ENCODE measurements at places on chromosomes 2 and 18.

GRCh38 chr2:55115761-55116597 lies 65.7 kb upstream of the RTN4 start:
- H3K27me3 ChIP-seq = no peaks in the 10 kb centered on the region
- H3K4me3 ChIP-seq = no peak overlapping the region
- H3K4me1 ChIP-seq = peaks cover 28% of the 10 kb centered on the region
- DNase-seq = no peak

DNA sequence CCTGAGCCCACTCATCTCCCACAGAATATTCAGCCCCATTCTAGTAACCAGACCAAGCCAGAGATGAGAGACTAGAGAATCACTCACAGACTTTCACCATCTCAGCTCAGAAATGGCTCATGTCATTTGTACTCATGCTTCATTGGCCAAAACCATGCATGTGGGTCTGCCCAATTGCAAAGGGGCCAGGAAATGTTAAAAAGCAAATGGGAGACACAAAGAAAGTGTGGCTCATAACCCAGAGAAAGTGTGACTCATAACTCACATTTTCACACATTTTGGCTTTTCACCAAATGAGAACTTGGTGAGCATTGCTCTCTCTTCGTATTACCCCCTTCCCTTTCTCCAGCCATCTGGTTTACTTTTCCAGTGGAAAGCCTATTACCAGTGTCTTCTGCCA lies 66.2 kb downstream of the MDH1 start:
- DNase-seq = no peak
- H3K4me1 ChIP-seq = no peaks in the 10 kb centered on the region
- H3K27me3 ChIP-seq = no peaks in the 10 kb centered on the region
- H3K4me3 ChIP-seq = no peak overlapping the region

GRCh38 chr18:2916184-2916583 lies 69.4 kb downstream of the EMILIN2 start:
- DNase-seq = no peak
- no peak overlapping the region for H3K4me3 ChIP-seq
- H3K36me3 ChIP-seq = no peaks in the 10 kb centered on the region
- H3K27ac ChIP-seq = peak overlapping the region; percentile 38
- no peaks in the 10 kb centered on the region for H3K4me1 ChIP-seq

DNA sequence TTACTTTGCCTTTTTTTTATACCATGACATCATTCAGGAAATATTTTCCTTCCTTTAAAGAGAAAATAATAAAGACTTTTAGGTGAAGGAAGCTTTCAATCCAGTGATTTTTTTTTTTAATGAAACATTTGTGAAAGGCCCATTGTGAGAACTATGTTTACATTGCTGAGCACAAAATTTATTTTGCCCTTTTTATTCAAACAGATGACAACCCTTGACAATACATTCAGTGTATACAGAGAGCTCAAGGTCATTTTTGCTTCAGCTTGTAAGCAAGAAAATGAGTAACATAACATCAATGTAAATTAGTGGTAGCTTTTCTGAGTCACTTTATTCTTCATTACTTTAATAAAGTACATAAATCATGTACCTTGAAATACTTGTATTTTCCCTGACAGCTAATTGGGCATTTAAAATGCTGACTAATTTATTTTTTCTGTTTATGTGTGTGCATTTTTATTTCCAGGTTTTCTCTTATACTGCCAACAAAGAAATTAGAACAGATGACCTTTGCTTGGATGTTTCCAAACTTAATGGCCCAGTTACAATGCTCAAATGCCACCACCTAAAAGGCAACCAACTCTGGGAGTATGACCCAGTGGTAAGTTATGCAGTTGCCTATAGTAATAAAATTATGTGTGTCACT lies 121.6 kb downstream of the GALNT1 start:
- no peaks in the 10 kb centered on the region for H3K27me3 ChIP-seq
- H3K4me3 ChIP-seq = no peak overlapping the region
- DNase-seq = no peak

DNA sequence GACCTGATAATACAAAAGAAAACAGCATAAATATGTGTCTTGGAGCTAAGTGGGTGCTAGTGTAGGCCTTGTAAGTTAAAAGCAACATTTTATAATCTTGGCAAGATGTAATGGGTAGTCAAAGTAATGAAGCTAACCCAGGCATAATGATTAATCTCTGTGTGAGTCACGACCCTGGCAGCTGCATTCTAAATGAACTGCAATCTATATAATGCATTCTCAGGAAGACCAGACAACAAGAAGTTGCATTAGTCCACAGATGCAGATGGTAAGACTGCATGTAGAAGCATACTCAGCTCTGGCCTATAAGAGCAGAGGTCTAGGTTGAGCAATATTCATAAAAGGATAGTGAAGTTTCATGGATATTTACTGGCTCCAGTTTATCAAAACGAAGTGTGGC lies 85.6 kb upstream of the ETAA1 start:
- DNase-seq = no peak
- no peaks in the 10 kb centered on the region for H3K27me3 ChIP-seq
- H3K4me3 ChIP-seq = no peak overlapping the region
- H3K36me3 ChIP-seq = no peaks in the 10 kb centered on the region

DNA sequence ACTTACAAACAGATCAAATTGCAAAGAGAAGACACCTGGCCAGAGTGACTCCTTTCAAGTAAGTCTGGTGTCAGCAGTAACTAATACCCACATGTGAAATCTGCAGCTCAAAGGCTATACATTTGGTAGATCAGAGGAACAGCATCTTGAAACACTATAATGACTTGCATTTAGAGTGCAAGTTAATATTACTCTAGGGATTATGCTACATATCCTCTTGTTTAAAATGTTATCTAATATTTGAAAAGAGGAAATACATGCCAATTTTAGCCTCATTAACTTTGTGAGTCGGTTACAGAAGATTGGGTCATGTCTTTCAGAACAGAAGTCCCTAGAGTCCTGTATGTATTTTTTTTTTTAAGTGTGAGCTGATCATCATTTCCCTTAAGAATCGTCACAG lies 15.2 kb downstream of the LANCL1 start:
- no peaks in the 10 kb centered on the region for H3K36me3 ChIP-seq
- H3K4me1 ChIP-seq = no peaks in the 10 kb centered on the region
- no peak overlapping the region for H3K4me3 ChIP-seq

GRCh38 chr2:2914252-2914651 lies 463.4 kb downstream of the EIPR1 start:
- no peaks in the 10 kb centered on the region for H3K4me1 ChIP-seq
- H3K36me3 ChIP-seq = no peaks in the 10 kb centered on the region
- H3K27me3 ChIP-seq = no peaks in the 10 kb centered on the region

GRCh38 chr2:11427224-11427623 lies 38.7 kb downstream of the E2F6 start:
- no peak overlapping the region for H3K27ac ChIP-seq
- H3K4me1 ChIP-seq = no peaks in the 10 kb centered on the region
- no peaks in the 10 kb centered on the region for H3K27me3 ChIP-seq
- H3K36me3 ChIP-seq = no peaks in the 10 kb centered on the region
- no peak overlapping the region for H3K4me3 ChIP-seq
- no peak for DNase-seq

DNA sequence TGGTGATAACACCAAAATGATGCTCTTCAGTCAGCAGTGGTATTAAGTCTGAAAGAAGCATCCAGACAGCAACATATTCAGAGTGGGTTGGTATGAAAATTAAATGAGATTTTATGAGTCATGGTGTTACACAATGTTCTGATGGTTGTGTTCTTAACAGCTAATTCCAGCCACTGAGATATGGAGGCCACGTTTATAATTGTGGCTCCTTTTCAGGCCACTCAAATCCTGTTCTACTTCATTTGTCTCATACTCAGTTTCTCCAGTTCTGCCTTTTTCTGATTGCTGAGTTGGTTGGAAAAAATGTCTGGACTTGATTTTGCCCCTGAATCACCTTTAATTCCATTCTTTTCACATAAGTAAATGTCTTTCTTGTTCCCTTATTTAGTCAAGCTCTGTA lies 162.7 kb upstream of the COL3A1 start:
- no peaks in the 10 kb centered on the region for H3K36me3 ChIP-seq
- DNase-seq = no peak
- no peak overlapping the region for H3K4me3 ChIP-seq
- H3K27me3 ChIP-seq = no peaks in the 10 kb centered on the region

- H3K36me3 ChIP-seq = no peaks in the 10 kb centered on the region
- H3K27me3 ChIP-seq = no peaks in the 10 kb centered on the region
- H3K4me1 ChIP-seq = peaks cover 4% of the 10 kb centered on the region
- no peak overlapping the region for H3K27ac ChIP-seq
- DNase-seq = no peak
- H3K4me3 ChIP-seq = no peak overlapping the region
These were observed 3.5 kb upstream of the DSC2 start for GRCh38 chr18:31105733-31106132.
